ENCODE measurements at places on chromosomes 2 and 18.

GRCh38 chr2:16824472-16824871 is 158.8 kb upstream of the CYRIA start:
- DNase-seq: no peak

- DNase-seq: no peak
Observed at GRCh38 chr2:83162421-83162820, 1296.7 kb downstream of the SUCLG1 start.

GRCh38 chr2:217886720-217887309 is 116.0 kb downstream of the TNS1 start:
- peak; percentile 23 for DNase-seq

DNA sequence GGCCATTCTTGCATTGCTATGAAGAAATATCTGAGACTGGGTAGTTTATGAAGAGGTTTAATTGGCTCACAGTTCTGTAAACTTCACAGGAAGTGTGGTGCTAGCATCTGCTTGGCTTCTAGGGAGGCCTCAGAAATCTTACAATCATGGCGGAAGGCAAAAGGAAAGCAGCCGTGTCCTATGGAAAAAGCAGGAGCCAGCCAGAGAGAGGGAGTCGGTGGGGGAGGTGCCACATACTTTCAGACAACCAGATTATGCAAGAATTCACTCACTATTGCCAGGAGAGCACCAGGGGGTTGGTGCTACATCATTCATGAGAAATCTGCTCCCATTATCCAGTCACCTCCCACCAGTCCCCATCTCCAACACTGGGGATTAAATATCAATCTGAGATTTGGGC is 64.1 kb downstream of the CPS1 start:
- no peak for DNase-seq

GRCh38 chr18:60669938-60670337 is 297.4 kb upstream of the MC4R start:
- no peak for DNase-seq

GRCh38 chr18:64287926-64288325 is 139.0 kb upstream of the LINC00305 start:
- no peak for DNase-seq

- DNase-seq: no peak
Observed at GRCh38 chr2:60523963-60524362, 29.5 kb downstream of the BCL11A start.

DNA sequence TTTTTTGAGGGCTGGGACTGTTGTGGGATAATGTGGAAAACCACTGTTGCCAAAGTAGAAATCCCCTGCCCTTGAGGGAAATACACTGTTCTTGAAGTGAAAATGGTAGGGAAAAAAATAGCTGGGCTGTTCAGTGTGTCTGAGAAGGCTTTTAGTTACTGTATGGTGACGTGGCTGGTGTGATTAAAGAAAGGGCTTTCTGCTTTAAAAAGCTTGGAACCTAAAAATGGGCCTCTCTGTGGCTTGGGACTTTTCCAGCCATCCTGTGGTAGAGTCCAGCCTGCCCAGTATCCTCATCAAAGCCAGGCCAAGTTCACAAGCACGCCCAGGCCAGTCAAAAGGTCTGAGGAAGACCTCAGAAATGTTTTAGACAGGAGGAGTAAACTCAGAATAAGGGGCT is 6.8 kb downstream of the MGAT5 start:
- DNase-seq: no peak

- DNase-seq: no peak
Observed at GRCh38 chr2:19812166-19812565, 89.6 kb downstream of the TTC32 start.

DNA sequence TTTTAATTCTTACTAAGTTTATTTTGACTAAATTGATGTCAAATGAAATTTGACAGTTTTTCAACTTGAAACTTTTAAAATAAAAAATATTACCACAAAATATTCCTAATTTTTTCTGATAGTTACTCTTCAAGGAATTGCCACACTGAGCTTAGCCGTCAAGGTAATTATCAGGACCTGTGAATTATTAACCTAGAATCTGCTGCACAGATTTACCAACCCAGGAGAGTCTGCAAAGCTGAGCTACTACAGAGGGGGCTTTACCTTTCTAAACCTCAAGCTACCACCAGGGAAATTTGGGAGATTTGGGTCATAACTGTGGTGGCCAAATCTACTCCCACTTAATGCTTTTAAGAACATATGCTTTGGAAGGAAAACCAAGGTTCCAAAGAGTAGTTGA is 324.6 kb downstream of the CCDC178 start:
- DNase-seq: no peak

- no peak for DNase-seq
Observed at GRCh38 chr2:37776487-37776886, 105.0 kb upstream of the CDC42EP3 start.

GRCh38 chr2:40043191-40043590 is 264.1 kb upstream of the THUMPD2 start:
- no peak for DNase-seq

GRCh38 chr2:209391776-209392401 is 32.0 kb upstream of the MAP2 start:
- DNase-seq: no peak

- DNase-seq: no peak
Observed at GRCh38 chr2:39718483-39718882, 52.8 kb downstream of the TMEM178A start.

DNA sequence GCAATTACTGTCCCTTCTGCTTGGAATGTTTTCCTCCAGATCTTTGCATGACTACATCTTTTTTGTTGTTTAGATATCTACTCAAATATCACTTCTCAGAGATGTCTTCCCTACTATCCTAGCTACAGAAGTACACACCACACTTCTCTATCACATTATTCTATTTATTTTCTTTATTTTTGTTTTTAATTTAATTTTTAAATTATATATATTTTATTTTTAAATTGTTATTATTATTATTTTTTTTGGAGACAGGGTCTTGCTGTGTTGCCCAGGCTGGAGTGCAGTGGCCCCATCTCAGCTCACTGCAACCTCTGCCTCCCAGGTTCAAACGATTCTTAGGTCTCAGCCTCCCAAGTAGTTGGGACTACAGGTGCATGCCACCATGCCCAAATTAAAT is 106.7 kb downstream of the TAF4B start:
- no peak for DNase-seq

GRCh38 chr2:127637725-127638252 is 8.2 kb upstream of the GPR17 start:
- DNase-seq: no peak

GRCh38 chr18:79988071-79988450 is 302 bp downstream of the TXNL4A start:
- peak; percentile 48 for DNase-seq

DNA sequence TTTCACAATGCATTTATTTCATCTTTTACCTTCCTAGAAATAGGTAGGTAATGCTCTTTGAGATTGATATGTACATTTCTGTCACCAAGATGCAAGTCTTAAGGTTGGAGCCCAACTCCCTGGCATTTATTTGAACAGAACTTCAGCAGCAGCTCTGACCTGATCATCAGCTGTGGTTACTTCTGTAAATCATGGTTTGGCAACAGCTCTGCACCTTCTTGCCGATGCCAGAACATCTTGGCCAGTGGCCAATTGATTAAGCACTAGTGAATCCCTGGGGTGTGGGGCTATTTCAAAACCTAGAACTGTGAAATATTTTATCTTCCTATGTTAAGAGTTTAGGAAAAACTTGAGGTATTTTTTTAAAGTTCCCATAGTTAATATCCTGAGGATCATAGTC is 124.8 kb upstream of the NYAP2 start:
- DNase-seq: no peak

DNA sequence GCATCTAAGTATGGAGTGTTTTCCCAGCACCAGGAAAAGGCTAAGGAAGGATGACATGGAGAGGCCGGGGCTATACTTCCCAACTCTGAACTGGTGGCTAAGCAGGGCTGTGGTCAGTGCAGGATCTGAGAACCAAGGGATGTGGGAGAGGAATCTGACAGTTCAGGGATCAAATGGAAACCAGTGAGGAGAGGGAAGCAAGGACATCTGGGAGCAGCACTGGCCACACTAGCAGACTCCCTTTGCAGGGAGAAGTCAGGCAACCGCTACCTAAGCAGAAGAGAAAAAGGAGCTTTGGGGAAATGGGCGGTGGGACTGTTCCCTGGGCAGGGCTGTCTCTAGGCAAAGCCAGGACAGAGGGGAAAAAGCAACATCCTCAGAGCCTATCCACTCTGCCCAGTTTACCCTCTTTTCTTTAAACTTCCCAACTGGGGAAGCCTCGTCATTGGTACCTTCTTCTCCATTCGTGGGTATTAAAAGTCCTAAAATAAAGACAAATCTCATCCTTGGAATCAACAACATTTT is 105.8 kb upstream of the MEIS1 start:
- DNase-seq: no peak

GRCh38 chr18:50614838-50615237 is 55.0 kb downstream of the MAPK4 start:
- no peak for DNase-seq

GRCh38 chr18:23689031-23689615 is at the start of gene LAMA3:
TSS of gene LAMA3 (plus strand) at chr18:23689453. CDS start at chr18:23689684, 231 bp downstream.
- peak; percentile 16 for DNase-seq

DNA sequence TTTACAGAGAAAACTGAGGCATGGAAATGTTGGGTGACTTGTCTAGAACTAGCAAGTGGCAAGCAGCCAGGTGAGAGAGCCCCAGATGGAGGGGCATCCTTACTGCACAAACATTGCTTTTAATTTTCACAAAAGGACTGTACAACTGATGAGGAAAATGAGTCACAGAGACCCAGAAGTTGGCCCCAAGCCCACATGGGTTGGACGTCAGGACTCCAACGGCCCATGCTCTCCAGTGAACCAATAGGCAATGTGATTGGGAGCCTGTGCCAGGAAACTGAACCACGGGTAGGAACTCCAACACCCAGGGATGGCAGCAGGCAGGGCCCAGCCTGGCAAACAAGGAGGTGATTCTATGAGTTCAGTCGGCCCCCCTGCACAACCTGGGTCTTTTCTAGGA is 50.8 kb downstream of the PID1 start:
- no peak for DNase-seq

GRCh38 chr2:31420936-31421335 is 6.4 kb upstream of the XDH start:
- no peak for DNase-seq

All from activated effector memory CD4-positive, alpha-beta T cell treated with Interleukin-2 at 50 U/mL for 16 hours (primary cell).